ENCODE measurements at places on chromosomes 13 and 19. TPM values are rescaled to one million over a fixed set of nuclear protein-coding genes. Genes with fewer than 3 reads are reported as not detected.

The SLC7A9 gene
- not detected for total RNA-seq

The VRK3 gene
- 19.1 TPM for total RNA-seq

The SLC6A16 gene
- total RNA-seq, result 0.09 TPM

The NMRK2 gene
- total RNA-seq, result not detected

The FPR2 gene
- total RNA-seq, result not detected

The PSG3 gene
- not detected for total RNA-seq

The LRRC4B gene
- total RNA-seq, result 0.09 TPM

The CDX2 gene
- not detected for total RNA-seq

The PRR22 gene
- 0.19 TPM for total RNA-seq

The GZMM gene
- not detected for total RNA-seq

The KLK12 gene
- total RNA-seq, result not detected

The VAV1 gene
- total RNA-seq, result not detected

The CEACAM16 gene
- 0.09 TPM for total RNA-seq

The KLK1 gene
- not detected for total RNA-seq

The GAPDHS gene
- total RNA-seq, result not detected

The EPS8L1 gene
- total RNA-seq, result 3.3 TPM

All from endothelial cell of coronary artery (primary cell).